ENCODE measurements at places on chromosomes 6 and 20. TPM values are rescaled to one million over a fixed set of nuclear protein-coding genes. Genes with fewer than 3 reads are reported as not detected.

The KCNK5 gene
- 2.6 TPM for total RNA-seq

The MYMX gene
- total RNA-seq: 13.9 TPM

The PFDN6 gene
- total RNA-seq: 11.3 TPM

The SLPI gene
- 223 TPM for total RNA-seq

The PHF20 gene
- total RNA-seq: 109 TPM

The TSBP1 gene
- total RNA-seq: not detected

The EDN1 gene
- total RNA-seq: 27.8 TPM

The CCDC170 gene
- total RNA-seq: not detected

The BCAS1 gene
- total RNA-seq: not detected

The HEY2 gene
- 0.32 TPM for total RNA-seq

The AGER gene
- total RNA-seq: 6.1 TPM

The HCRTR2 gene
- not detected for total RNA-seq

The PKHD1 gene
- total RNA-seq: not detected

The OR11A1 gene
- total RNA-seq: not detected

The PNISR gene
- total RNA-seq: 60.2 TPM

The RAB44 gene
- 0.21 TPM for total RNA-seq

The DDX43 gene
- total RNA-seq: not detected

The FAM83C gene
- total RNA-seq: not detected

The HLA-DRA gene
- total RNA-seq: 220 TPM

The SLC44A4 gene
- total RNA-seq: not detected

The IYD gene
- total RNA-seq: under 0.01 TPM

The IL17A gene
- not detected for total RNA-seq

The DDO gene
- total RNA-seq: 0.32 TPM

The VWA7 gene
- total RNA-seq: not detected

The TMEM217 gene
- not detected for total RNA-seq

The LY6G6C gene
- not detected for total RNA-seq

The MYT1 gene
- not detected for total RNA-seq

The MUC22 gene
- total RNA-seq: not detected

The RTEL1 gene
- total RNA-seq: 80.6 TPM

The BIRC7 gene
- total RNA-seq: not detected

The PCNA gene
- 52.5 TPM for total RNA-seq

The ASIP gene
- total RNA-seq: not detected

The PGC gene
- total RNA-seq: 0.53 TPM

The SLC13A3 gene
- total RNA-seq: not detected

The SLC17A1 gene
- total RNA-seq: not detected

The EPB41L1 gene
- total RNA-seq: 16.7 TPM

The GABRR1 gene
- not detected for total RNA-seq

The MAPK14 gene
- total RNA-seq: 37.3 TPM

The ZSCAN16 gene
- not detected for total RNA-seq

The BTN1A1 gene
- total RNA-seq: not detected

The CDH4 gene
- not detected for total RNA-seq

The LGSN gene
- not detected for total RNA-seq

The ANKRD66 gene
- not detected for total RNA-seq

The TREML1 gene
- total RNA-seq: not detected

The TUBE1 gene
- total RNA-seq: 6.0 TPM

The PERP gene
- 14.5 TPM for total RNA-seq

The DLL1 gene
- total RNA-seq: 16.5 TPM

The TRIM40 gene
- total RNA-seq: not detected

The HLA-DMB gene
- total RNA-seq: 26.8 TPM

The TNFRSF21 gene
- total RNA-seq: 1.8 TPM

The LPIN3 gene
- total RNA-seq: 63.0 TPM

The LRRN4 gene
- total RNA-seq: not detected

The PGBD1 gene
- total RNA-seq: 3.0 TPM

The MUC21 gene
- total RNA-seq: not detected
